ENCODE measurements at places on chromosomes 11 and 22.

DNA sequence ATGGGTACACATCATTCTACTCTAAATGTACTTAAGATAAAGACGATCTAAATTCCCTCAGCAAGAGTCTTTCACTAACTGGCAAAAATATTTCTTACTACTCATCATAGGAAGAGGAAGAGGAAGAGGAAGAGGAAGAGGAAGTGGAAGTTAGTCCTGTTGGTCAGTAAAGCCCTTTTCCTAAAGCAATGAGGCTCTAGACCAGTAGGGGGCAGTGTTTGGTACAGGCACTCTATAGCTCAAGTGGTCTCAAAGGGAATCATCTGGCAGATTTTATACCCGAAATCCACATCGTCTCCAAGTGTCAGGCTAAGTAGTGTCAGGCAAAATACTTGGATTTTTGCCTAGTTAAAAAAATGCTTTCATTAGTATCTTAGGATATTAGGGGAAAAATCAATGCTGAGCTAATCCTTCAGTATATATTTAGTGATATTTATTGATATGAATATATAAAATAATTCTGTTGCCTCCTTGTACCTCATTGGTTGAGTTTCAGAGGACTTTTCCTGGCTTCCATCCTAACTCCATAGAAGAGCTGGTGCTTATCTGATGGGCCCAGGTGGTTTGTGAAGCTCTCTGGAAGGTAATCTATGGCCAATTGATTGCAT is 7.7 kb downstream of the BLID start:
- no peak for DNase-seq

GRCh38 chr11:33767624-33768023 is 6.7 kb downstream of the FBXO3 start:
- DNase-seq, result no peak

GRCh38 chr11:131099746-131100145 is 183.5 kb upstream of the SNX19 start:
- DNase-seq, result no peak

- no peak for DNase-seq
These were observed 42.1 kb upstream of the ATXN10 start for GRCh38 chr22:45629469-45630089.

GRCh38 chr11:67397986-67398660 is 3.5 kb downstream of the PPP1CA start:
- no peak for DNase-seq

DNA sequence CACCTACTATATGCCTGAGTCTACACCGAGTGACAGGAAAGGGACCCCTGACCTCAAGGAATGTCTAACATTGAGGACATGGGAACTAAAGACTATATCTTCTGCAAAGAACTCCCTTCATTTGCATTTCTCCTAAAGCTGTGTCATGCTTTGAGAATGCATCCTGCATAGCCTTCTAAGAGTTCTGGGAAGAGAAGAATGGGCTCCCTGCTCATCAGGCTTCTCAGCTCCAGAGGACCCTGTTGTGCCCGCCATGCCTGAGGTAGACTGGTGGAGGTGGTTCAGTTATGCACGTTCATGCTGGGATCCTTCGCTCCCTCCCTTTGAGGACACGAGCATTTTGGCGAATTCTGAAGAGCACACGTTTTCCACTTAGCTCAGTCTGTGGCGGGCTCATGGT is 63.3 kb downstream of the GRIK4 start:
- DNase-seq, result no peak

GRCh38 chr11:118901494-118902335 is 18.0 kb downstream of the CXCR5 start:
- DNase-seq, result no peak

- DNase-seq, result no peak
These were observed 98.5 kb upstream of the RRM1 start for GRCh38 chr11:3995949-3996554.

GRCh38 chr11:110908401-110909105 is 196.3 kb upstream of the ARHGAP20 start:
- DNase-seq, result no peak

- DNase-seq, result no peak
These were observed 47.7 kb downstream of the DKK3 start for GRCh38 chr11:11960687-11961086.

GRCh38 chr11:117382746-117383145 is 55.1 kb downstream of the CEP164 start:
- no peak for DNase-seq

DNA sequence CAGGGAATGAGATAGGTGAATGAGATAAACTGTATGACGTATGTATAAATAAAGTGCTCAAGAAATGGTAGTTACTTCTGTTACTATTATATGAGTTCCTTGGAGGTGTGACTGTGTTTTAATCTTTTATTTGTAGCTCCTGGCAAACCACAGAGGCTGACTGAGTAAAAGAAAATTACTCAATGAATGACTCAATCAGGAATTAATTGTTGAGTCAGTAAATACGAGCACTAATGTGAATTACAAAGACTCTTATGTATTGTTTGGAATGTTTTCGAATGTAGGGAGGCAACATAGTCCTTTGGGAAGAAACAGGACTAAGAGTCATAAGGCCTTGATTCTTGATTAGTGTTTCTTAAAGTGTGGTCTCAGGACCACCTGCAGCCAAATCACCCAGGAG is 51.1 kb upstream of the BLID start:
- no peak for DNase-seq

GRCh38 chr11:47123094-47123493 is 53.6 kb downstream of the ARFGAP2 start:
- DNase-seq, result no peak

DNA sequence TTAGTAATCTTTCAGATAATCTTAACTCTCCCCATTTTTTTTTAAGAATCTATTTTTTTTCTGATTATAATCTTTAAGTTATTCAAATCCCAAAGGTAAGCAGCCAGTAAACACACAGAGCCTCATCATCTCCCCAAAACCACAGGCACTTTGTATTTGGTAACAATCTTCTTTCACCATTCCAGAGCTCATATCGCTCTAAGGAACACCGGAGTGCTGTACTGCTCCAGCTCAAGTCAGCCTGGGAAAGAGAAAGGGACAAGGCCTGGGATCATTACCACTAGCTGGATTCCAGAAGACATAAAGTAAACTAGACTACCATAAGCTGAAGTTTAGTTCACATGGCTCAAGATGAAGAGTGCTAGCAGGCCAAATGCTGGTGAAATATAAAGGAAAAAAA is 73.0 kb upstream of the APOA1 start:
- DNase-seq, result no peak

DNA sequence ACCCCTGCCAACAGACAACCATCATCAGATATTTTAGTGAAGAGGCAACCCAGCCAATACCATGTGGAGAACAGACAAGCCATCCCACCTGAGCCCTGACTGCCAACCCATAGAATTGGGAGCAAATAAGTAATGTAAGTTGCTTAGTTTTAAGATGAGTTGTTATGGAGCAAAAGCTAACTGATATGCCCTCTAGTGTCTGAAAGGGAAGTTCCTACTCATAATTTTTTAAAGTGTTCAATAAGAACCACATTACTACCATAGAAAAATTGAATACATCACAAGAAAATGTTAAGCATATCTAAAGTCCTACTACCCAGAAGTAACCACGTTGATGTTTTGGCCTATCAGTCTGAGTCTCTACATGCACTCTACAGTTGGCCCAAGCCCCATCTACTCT is 50.8 kb upstream of the SLC36A4 start:
- DNase-seq, result no peak

GRCh38 chr11:116353589-116353988 is 419.2 kb downstream of the BUD13 start:
- no peak for DNase-seq

GRCh38 chr11:117128289-117128688 is 15.8 kb upstream of the PAFAH1B2 start:
- no peak for DNase-seq

DNA sequence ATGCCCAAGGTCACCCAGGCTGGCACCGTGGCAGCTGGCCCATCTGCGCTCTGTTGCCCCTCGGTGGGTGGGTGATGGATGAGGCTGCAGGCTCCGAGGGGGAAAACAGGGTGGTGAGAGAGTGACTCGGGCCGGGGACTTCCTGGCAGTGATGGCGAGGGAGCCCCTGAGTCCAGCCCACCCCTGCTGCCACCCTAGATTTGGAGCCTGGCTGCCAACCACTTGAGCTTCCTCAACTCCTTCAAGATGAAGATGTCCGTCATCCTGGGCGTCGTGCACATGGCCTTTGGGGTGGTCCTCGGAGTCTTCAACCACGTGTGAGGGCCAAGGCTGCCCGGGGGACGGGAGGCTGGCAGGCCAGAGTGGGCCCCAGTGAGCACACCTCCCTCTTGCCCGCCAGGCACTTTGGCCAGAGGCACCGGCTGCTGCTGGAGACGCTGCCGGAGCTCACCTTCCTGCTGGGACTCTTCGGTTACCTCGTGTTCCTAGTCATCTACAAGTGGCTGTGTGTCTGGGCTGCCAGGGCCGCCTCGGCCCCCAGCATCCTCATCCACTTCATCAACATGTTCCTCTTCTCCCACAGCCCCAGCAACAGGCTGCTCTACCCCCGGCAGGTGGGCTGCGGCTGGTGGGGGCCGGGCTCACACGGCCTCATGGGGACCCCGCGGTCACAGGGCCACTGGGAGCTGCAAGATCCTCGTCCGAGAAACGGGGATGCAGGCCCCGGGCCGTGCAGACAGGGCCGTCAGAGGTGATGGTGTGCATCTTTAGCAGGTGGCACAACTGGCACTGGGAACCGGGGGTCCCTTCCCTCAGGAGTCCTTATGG is 10.1 kb downstream of the TCIRG1 start:
- no peak for DNase-seq

- DNase-seq, result no peak
These were observed 7.3 kb downstream of the C11orf97 start for GRCh38 chr11:94519478-94520084.

- no peak for DNase-seq
These were observed 26.1 kb downstream of the IRAG1 start for GRCh38 chr11:10667521-10667885.

GRCh38 chr11:61384271-61385242 is 7.8 kb upstream of the TMEM216 start:
- DNase-seq, result no peak

DNA sequence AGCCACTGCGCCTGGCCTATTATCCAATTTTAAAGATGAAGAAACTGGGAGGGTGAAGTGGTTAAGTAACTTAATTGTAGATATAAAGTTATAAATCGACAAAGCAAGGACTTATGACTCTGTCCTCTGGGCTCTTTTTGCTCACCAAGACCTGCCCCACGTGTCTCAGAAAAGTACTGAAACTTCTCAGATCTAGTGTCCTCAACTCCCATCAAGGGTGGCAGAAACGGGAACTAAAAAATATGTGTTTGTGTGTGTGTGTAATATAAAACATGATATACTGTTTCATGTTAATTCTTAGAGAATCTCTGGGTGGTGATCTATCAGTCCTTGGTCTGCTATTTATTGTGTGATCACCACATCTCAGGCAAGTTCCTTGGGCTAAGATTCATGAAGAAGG is 104.9 kb downstream of the GAB2 start:
- DNase-seq, result no peak

DNA sequence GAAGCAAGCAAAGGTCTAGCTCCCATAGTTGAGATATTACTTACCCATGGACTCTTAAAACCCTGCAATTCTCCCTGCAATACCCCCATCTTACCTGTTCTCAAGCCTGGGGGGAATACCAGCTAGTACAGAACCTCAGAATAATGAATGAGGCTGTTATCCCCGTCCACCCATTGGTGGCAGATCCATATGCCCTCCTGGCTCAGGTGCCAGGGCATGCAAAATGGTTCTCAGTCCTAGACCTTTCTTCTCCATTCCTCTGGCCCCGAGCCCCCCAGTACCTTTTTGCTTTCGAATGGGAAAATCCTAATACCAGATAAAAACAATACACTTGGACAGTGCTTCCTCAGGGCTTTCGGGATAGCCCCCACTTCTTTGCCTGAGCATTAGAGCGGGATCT is 86.4 kb downstream of the PIWIL4 start:
- no peak for DNase-seq

DNA sequence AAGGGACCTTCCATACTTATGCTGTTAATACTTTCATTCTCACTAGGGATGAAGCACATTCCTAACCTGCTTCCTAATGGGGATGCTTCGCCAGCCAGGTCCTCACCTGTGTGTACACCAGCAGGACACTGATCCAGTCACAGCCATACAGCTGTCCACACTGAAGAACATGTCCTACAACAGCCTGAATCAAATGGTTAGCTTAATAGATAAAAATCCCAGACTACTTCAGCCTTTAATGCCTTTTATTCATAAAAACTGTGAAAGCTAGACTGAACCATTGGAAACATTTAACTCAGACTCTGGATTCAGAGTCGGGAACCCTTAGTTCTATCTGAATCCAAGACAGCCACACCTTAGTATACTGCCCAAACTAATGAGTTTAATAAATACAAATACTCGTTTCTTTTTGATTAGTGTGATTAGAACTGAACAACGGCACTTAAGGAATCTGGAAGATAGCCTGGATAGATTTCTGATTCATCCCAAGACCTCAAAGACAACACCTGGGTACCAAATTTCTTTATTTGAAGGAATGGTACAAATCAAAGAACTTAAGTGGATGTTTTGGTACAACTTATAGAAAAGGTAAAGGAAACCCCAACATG is 3.3 kb downstream of the FTH1 start:
- DNase-seq, result no peak

DNA sequence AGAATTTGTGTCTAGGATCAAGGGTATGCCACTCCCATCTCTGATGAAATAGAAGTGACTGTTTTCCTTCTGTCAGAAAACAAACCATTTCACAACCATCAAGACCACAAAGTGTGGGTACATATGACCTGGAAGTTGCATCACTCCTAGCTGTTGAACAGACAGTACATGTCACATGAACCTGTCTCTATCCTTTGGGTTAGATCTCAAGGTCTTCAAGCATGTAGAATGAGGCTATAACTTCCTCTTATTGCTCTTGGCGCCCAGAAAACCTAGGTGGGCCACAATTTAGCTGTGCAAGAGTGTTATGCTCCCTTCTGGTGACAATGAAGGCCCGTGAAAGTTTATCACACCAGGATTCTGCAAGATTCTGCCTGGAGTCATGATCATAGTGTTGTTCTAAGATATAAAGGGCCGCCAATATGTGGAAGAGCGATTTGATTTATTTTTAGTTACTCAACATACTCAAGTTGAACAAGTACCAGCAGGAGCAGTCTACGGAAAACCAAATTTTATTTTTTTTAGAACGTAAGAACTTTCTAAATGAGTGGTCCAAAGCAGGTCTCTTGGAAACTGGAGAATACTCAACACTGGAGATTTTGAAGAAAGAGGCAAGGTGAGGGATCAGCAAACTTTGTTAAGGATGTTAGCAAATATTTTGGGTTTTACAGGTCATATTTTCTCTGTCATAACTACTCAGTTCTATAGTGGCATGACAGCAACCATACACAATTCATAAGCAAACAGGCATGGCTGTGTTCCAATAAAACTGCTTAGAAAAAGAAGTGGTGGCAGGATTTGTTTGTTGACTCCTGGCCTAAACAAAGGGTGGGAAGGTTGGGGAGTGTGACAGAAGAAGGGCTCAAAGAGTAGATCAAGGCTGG is 101.8 kb downstream of the USP35 start:
- no peak for DNase-seq

DNA sequence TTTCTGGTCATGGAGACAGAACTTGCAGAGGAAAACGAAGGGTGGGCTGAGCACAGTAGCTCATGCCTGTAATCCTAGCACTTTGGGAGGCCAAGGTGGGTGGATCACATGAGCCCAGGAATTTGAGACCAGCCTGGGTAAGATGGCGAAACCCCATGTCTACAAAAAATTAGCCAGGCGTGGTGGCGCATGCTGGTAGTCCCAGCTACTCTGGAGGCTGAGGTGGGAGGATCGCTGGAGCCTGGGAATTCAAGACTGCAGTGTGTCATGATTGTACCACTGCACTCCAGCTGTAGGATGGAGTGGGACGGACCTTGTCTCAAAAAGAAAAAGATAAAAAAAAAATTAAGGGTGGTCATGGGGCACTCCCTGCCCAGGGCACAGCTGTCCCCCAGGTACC is 5.9 kb downstream of the SERPINH1 start:
- no peak for DNase-seq

Measured in head of caudate nucleus (tissue), 42 donors.